ENCODE measurements at places on chromosomes 6 and 20.
A peak's percentile ranks its signal among the peaks of the same experiment; 100 is the strongest.

GRCh38 chr6:152398993-152399392, 238.2 kb downstream of the SYNE1 start:
- DNase-seq = no peak

GRCh38 chr20:23097636-23098580, 11.8 kb upstream of the CD93 start:
- no peak for DNase-seq

DNA sequence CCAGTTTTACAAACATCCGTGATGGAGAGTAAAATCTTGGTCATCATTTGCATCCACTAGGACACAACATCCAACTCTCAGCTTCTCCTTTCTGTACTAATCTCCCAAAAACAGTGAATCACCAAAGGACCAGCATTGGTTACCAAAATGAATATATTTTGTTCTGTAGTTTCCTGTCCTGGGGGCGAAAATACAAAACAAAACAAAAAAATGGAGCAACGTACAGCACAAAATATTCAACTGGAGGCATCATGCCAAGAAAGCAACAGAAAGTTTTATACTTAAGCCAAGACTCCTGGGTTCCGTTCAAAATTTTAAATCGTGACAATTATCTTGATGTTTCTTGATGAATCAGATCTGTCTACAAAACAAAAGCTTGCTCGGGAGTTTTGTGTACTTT, 126.6 kb upstream of the CCDC28A start:
- DNase-seq = peak; percentile 22

GRCh38 chr6:48919555-48919954, 543.5 kb downstream of the MMUT start:
- no peak for DNase-seq

GRCh38 chr6:45986746-45987274, 28.9 kb downstream of the CLIC5 start:
- no peak for DNase-seq

DNA sequence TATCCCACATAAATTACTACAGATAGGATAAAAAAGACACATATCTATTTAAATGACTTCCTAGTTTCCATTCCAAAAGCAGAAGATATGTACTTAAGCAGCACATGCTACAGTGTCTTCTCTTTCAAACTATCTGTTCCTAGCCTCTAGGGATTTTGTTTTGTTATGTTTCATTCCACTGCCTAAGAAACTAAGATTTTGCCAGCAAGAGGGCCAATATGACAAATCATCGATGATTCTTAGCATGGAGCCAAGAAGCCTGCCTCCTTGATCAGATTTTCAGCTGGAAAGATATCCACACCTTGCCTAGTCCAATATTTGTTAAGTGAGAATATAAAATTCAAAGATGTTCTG, 7.0 kb downstream of the SNX5 start:
- DNase-seq = no peak

- DNase-seq = no peak
Measured at GRCh38 chr6:140052736-140053729, 678.6 kb upstream of the CITED2 start.

GRCh38 chr6:113634352-113635163, 222.6 kb upstream of the MARCKS start:
- peak; percentile 64 for DNase-seq

DNA sequence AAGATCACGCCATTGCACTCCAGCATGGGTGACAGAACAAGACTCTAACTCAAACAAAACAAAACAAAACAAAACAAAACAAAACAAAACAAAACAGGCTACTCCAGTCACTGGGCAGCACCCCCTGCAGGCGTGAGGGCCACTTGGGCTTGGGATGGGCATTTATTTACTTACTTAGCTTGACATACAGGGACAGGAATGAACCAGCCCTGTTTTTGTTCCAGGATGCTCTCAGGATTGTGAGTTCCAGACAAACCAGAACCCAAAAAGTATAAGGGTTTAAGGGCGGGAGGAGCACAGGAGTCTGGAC, 4.0 kb upstream of the PTPN1 start:
- no peak for DNase-seq

DNA sequence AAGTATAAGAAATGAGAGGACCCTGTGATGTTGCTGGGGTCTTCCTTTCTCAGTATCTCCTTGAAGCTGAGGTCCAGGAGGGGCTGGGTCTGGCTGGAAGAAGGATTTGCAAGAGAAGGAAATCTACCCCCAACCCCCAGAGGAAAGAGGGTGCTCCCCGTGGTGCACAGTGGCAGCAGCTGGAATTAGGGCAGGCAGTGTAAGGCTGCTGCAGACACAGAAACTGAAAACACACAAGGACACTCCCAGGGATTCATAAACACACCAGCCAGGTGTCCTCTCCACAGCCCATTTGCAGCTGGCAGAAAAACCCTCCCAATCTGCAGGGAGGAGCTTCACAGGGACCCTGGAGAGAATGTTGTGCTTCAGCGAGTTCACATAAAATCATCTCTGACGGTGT, 297.2 kb downstream of the CDH26 start:
- DNase-seq = no peak

DNA sequence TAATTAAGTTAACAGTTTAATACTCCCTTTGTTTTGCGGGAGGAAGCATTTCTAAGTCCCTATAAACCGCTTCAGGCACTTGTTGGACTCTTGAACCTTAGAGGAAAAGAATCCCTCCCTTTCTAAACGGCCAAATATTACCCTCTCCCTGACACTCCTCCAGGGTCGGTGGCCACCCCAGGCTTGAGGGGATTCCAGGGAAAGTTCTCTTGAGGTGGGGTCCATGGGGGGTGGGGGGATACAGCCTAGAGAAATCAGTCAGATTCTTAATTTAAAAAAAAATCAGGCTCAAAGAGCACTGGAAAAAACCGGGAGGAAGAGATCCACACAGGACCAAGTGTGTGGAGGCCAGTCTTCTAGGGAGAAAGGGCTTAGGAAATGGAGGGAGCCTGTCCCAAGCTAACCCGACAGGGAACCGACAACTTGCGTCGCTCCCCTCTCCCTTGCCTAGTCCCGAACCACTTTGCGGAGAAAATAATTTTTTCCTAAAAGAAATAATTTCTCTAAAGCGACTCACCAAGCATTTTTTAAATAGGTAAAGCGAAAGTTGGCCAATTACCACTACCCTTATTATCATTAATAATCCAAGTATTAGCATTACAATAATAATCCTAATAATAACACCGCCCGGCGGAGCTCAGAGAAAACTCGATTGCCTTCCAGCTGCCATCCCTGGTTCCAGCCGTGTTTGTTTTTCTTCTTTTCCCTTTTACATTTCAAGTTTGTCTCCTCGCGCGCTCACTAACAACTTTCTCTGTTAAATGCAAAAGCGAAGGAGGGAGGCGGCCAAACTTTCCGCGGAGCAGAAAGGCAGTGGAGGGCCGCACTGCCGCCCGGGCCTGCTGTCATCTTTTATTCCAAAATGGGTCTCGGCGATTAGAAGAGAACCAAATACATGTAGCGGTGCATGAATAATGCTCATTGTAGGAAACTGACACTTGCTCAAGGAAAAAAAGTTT, 4.8 kb downstream of the NR2E1 start:
- no peak for DNase-seq

- DNase-seq = peak; percentile 61
Measured at GRCh38 chr6:148250975-148251685, 91.5 kb upstream of the SASH1 start.

GRCh38 chr20:64130271-64130670, 22.9 kb upstream of the NPBWR2 start:
- no peak for DNase-seq

DNA sequence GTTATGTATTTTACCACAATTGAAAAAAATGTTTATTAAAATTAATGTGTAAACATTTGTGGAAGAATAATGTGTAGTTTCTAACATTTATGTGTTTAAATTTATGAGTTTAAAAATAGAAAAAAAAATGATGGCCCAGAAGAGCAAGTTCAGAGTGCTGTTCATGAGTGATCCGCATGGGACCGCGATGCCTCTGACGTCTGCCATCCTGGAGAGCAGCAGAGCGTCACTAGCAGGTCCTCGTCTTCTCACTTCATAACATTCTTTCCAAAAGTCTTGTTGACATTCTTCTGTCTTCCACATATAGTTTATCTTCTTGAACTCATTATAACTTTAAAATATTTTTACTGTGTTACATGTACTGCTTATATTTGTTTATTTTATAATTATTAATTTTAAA, 15.5 kb downstream of the BTNL2 start:
- DNase-seq = no peak

DNA sequence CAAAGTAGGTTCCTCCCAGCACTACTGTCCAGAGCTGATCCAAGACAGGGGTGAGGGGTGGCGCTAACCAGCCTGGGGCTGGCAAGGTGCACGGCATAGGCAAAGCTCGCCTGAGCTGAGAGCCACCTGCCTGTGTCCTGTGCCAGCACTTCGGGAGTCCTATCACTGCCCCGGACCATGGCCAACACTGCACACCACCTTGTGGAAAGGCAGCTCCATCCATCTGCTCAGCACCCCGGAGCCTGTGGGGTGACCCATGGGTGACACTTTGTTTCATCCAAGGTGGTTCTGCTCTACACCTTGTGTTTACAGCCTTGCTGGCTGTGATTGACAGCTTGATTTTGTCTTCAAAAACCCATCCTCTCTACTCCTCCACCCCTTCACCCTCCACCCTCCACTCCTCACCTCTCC, 32.9 kb upstream of the GATA5 start:
- no peak for DNase-seq

DNA sequence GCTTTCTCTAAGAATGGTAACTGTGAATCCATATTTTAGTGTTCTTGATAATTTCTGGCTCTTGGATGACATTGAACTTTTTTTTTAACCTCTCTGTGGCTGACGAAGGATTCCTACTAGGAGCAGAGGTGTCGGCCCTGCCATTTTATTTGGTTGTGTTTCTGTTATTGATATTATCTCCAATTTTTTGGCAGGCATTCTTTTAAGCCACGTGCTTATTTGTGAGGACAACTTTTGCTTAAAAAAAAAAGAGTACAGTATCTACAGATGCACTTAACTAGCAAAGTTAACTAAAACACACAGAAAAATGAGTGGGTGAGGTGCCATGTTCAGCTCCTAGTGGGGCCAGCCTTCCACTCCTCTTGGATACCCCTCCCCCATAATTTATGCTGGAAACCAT, 1.1 kb downstream of the FANCE start:
- DNase-seq = no peak

DNA sequence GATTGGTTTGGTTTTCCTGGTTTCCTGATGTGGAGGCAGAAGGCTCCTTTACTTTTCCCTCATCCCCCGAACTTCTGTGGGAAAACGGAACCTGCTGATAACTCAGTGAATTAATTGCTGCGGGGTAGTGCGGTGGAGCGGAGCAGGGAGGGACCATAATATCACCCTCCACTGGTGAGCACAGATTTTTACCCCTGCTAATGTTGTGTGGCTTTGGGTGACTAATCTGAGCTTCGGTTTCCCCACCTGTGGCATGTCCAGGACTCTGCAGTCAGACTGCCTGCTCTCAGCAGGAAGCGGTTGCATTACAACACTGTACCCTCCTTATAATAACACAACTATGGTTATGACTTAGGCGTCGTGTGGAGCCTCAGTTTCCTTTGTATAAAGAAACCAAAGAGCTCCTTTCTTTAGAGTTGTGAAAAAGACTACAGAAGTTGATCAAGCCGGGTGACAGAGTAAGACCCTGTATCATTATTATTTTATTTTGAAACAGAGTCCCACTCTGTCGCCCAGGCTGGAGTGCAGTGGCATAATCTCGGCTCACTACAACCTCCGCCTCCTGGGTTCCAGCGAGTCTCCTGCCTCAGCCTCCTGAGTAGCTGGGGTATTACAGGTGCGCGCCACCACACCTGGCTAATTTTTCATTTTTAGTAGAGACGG, 2.2 kb upstream of the ID1 start:
- DNase-seq = no peak

GRCh38 chr6:51571168-51571567, 516.2 kb downstream of the PKHD1 start:
- DNase-seq = no peak

DNA sequence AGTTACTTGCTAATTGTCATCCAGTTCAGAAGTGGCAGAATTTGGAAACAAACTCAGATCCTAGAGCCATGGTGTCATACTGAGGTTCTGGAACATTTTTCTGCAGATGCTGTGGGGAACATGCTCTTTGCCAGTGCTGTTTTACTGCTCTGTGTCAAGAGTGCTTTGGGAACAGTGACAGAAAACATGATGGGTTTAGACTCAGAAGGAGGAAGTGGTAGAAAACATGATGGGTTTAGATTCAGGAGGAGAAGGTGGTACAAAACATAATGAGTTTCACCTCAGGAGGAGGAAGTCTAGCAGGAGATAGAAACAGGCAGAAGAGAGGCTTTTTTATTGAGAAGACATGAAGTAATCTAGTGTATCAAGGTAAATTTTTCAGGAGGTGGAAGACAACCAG, 815.5 kb downstream of the DHX35 start:
- no peak for DNase-seq

DNA sequence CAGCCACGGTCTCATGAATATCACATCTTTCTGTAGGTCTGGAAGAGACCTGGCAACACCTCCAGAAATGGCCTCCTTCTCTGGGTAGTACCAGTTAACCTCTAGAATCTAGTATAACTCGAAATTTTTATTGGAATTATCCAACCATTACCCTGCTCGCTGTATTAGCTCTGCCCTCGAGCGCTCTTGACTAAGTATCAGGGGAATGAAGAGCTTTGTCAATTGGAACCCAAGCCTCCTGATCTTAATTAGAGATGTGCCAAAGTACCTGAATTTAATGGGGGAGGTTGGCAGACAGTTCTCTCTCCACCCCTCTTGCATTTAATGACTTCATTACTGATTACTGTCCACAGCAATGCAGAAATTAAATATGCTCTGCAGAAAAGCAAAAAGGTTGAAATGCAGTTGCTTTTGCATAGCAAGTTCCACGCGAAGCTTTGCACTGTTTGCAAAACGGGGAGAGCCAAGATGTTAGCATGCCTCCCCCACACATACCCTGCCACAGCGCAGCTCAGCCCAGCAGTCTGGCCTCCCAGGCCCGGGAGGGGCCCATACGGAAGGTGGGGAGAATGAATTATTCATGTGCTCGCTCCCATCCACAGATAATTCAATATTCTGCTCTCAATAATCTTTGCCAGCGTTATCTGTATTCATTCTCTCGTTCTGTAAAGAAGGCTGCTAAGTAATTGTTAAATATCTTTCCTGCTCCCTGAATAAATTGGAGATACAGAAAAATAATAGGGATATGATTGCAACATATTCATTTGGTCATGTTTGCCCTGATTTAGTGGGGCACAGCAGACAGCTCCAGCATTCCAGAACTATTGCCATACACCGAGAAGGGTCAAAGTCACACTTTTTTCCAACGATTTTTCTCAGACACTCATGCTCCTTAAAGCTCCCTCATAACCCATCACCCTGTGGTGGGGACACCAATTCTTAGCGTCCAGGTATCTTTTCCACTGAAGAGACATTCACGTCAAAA, 305.8 kb downstream of the CDH26 start:
- no peak for DNase-seq

Measured in stromal cell of bone marrow (primary cell).